ENCODE measurements at places on chromosomes 2 and 18.

DNA sequence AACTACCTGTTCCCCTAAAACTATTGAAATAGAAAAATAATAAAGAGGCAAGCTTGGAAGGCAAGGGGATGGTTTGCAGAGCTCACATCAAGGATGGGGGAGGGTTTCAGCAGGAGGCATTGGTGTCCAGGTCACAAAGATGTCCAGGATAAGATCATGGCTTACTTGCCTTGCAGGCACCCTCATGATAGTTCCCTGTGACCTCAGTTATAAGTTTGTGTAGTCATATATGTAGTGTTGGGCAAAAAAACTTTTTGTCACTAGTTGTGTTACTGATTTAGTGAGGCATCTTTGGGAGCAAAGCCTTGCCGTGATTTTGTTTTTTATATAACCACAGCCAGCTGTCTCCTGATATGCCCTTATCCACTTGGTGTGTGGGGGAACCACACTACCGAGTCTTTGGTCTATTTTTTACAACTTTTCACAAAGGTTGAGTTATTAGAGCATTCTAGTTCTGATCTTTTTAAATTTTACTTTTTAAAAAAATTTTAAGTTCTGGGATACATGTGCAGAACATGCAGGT, 53.3 kb downstream of the IL1R2 start:
- DNase-seq = no peak

- DNase-seq = no peak
Measured at GRCh38 chr2:168649562-168649961, 152.9 kb upstream of the NOSTRIN start.

GRCh38 chr2:195683174-195683573, 26.1 kb downstream of the SLC39A10 start:
- no peak for DNase-seq

GRCh38 chr18:10559553-10560451, 34.0 kb downstream of the NAPG start:
- DNase-seq = peak; percentile 64

GRCh38 chr2:9208875-9209274, 2.3 kb downstream of the ASAP2 start:
- no peak for DNase-seq

GRCh38 chr2:60966507-60967405, 50.8 kb upstream of the PEX13 start:
- DNase-seq = no peak

DNA sequence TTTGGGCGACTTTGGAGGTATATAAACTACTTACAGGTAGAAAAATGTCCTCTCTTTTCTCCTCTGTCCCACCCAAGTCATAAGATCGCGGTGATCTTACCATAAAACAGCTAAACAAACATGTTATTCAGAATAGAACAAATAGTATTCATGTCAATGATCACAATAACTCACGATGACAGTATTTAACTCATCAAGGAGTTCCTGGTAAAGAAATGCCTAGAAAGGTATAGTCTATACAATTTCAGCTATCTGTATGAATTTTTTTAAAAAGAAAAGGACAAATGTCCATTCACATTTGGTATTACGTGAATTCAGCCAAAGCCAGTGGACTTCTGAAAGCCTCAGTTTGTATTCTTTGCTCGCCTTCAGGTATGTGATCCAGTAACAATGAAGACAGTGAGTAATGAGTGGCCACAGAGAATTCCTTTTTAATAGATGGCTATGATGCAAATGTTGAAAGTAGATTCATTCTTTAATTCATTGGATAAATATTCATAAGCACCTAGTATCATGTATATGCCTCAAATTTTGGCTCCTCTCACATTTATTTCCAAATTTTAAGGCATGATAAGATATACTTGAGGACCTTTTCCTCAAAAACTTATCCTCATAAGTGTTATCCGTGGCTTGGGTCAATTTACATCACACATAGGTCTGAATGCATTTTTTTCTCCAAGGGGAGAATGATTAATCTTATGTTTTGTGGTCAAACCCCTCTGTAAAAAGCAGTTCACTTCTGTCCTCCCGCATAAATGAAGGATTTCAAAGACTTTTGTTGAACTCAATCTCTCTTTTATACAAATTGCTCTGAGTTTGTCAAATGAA, 20.3 kb downstream of the ABCB11 start:
- DNase-seq = no peak

DNA sequence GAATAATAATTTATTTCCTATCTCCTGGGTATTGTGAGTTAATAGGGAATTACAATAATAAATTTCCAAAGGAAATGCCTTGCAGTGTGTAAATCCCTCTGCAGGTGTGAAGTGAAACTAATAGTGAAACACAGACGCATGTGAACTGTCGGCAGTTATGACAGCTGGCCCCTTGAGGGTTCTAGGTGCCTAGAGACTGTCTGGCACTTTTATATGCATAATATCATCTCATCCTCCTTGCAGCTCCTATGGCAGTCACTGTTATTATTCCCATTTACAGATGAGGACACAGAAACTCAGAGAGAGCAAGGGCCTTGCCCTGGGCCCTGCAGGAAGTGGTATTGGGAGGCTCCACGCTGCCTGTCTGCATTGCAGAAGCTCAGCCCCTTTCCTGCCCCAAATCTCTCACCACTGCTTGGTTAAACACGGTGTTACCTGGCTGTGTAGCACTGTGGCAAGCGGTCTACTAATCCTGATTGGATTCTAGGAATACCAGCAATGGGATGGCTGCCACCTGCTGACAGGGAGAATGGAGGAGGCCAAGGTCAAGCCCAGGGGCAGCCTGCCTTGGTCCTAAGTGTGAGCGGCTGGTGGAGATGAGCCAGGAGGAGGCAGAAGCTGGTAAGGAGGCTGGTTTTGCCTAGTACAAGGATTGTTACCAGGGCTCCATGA, 32.8 kb upstream of the ACKR3 start:
- no peak for DNase-seq

GRCh38 chr2:63056107-63057050, 5.7 kb downstream of the OTX1 start:
- DNase-seq = peak; percentile 68

DNA sequence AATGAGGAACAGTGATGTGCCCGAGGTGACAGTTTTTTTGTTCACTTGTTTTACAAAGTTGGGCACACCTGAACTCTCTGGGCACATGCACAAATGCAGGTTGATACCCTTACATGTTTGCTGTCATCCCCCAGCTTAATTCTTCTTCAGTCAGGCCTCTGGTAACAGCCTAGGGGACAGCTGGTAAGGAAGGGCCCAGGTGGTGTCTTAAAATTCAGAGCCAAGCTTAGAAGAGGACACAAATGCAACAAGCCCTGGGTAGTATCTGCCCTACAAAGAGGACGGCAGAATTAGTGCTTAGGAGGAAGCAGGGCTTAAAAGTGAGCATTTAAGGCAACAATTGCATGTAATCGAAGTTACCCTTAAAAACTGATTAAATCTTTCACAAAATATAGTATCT, 171.9 kb upstream of the ACAA2 start:
- DNase-seq = no peak

GRCh38 chr2:220458051-220458450, 830.6 kb downstream of the SLC4A3 start:
- no peak for DNase-seq

GRCh38 chr2:217706513-217706912, 296.3 kb downstream of the TNS1 start:
- no peak for DNase-seq

DNA sequence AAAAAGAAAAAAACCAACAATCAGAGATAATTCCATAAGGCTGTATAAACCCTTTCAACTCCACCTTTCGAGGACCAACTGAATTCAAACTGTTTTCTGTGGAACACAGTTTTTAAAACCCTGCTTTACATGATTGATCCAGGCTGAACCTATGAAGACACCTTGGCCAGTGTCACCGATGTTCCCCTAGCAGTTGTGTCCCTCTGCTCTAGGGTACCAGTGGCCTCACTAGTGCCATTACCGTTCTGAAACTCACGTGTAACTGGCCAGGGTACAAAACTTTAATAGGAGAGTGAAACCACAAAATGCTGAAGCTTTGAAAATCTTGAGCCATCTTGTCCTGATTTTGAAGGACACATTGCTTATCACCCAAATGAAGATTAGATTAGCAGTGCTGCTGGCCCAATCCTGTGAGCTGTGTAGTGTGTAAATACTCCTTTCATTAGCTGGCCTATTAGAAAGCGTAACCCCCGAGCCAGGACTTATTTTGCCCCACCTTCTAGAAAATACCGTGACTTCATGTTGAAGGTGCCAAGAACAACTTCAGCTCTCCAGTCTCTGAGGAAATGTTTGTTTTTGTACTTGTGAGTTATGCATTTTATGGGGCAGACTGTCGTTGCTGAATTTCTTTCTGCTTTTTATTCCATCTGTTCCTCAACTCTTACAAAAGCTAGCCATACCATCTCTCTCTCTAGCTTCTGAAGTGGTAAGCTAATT, 147.8 kb upstream of the MAP3K20 start:
- DNase-seq = no peak

DNA sequence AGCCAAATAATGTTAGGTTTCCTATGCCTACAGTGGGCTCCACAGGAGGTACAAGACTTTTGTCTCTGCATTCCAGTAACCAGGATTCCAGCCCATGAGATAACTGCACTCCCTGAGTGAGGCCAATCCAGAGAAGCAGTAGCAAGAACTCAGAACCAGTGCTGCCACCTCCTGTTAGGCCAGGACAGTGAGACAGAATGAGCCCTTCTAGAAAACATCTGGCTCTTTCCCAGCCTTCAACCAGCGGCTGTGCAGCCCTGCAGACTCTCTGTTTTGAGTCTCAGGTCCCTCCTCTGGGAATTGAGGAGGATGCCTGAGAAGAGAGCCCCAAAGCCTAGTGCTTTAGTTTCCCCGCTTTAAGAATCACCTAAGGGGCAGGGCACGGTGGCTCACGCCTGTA, 44.2 kb downstream of the ARID5A start:
- DNase-seq = no peak

DNA sequence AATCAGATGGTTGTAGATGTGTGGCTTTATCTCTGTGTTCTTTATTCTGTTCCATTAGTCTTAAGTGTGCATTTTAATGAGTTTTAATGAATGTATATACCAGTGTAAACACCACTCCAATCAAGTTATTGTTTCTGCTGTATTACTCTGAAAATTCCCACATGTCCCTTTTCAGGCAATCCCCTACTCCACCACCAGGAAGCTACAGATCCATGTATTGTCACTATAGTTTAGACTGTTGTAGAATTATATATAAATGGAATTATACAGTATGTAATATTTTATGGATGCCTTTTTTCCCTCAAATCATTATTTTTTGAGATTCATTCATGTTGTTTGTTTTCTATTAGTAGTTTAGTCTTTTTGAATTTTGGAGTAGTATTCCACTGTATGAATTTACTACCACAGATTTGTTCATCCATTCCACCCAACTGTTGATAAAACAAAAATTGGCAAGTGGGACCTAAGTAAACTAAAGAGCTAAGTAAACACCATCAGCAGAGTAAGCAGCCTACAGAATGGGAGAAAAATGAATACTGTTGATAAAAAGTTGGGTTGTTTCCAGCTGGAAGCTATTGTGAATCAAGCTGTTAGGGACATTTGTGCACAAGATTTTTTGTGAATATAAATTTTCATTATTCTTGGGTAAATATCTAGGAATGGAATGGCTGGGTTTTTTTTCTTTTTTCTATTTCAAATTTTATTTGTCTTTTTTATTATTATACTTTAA, 262.0 kb downstream of the CAMKMT start:
- DNase-seq = no peak

DNA sequence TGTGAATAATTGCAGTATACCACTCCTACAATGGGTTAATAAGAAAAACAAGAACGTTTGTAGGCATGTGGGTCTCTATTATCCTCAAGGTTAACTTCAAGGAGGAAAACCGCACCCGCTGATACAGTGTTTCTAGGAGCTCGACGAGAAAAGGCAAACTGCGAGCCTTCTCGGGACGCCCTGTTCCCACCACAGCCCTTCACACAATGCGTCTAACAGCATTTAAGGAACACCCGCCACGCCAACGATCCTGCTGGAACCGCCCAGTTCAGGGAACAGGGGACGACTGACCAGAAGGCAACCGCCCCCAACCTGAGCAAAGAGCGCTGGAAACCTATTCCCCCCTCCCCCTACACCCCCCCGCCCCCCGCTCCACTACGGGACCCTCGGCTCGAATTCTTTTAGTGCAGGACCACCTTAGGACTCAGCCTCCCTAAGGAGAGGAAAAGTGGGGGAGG, 710 bp upstream of the TMSB10 start:
- no peak for DNase-seq

DNA sequence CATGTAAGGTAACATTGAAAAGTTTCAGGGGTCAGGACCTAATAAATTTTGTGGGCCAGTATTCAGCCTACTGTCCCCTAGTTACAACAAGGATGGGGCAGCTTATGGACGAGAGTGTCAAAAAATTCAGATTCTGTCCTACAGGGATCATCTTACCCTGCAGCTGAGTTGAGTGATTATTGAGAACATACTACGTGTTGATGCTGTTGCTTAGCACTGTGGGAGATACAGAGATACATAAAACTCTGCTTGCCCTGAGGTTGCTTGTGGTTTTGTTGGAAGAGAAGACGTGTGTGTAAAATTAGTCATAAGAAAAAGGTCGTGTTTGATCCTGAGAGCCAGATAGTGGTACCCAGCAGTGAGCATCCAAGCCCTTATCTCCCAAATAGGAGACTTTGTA, 253.2 kb downstream of the NEDD4L start:
- DNase-seq = no peak

DNA sequence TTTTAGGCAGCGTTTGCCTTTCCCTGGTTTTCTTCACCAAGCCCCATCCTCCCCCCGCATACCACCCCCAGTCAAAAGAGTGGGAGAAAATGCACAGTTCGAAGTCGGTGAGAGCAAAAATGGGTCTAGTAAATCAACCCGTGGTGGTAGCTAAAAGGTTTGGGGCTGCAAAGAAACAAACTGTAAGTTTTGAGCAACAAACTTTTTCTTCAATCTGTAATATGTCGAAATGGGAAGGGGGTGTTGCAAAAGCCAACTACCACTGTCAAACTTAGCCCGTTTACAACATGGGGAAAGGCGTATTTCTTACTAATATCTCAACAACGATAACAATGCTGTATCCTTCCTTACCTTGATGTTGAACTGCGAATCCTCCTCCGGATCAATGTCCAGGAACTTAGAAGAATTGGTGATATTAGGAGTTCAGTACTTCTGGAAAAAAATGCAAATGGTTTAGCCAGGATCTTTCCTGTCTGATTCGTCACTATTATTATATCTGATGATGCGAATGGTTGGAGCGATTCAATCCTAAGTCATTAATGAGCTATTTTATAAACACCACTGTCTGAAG, 2.4 kb upstream of the SATB2 start:
- peak; percentile 45 for DNase-seq

DNA sequence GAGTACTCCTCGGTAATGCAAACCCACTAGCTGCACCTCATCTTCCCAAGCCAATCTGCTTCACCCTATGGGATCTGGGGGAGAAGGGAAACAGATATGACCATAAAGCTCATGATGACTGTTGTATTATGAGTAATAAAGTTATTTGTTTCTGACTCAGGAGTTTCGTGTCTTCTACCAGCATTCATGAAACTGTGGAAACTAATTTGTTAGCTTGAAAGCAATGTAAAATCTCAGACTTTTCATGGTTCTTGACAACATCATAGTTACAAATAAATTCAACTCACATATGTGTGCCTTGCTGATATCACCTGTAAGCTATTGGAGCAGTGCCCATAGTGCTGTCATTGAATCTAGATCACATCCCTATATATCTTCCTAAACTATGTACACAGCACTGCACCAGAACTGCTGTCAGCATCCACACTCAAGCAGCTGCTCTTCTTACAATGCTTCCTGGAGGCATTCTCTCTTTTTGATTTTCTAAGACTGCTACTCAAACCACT, 135.6 kb upstream of the KYNU start:
- no peak for DNase-seq
